AG09319 (cell line): ENCODE measurements at places on chromosomes 5 and 9.

DNA sequence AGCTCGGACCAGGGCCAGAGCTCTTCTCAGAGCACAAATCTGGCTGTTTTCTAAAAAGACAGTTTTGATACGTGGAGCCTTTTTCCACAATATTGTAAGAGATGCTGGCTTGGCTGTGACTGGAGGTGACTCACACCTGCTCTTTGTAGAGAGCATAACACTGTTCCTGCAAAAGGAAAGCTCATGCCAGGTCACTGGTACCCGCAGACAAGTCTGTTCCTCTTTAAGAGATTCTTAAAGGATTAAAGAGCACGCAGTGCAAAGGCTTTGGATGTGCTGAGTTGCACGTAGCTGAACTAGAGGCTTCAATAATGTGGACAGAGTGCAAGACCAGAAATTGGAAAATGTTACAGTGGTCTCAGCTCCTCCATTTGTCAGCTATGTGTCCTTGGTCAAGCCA, 19.0 kb downstream of the ACTL7B start:
- no peak for DNase-seq

DNA sequence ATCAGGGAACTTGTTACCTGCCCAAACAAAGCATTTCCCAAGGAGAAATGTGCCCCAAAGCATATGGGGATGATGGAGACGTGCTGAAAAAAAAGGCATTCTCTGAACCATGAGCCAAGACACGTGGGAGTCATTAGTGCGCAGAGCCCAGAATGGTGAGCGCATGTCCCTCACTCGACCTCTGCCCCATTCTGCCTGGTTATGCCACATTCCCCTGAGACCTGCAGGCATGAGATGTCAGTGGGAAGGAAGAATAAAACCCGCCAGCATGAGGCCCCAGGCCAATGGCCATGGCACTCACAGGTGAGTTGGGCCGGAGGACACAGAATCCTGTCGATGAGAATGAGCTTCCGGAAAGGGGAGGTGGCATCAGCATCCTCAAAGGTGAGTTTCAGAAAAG, 228.9 kb downstream of the CDK5RAP2 start:
- DNase-seq = no peak

GRCh38 chr5:60473654-60474053, 226.3 kb downstream of the DEPDC1B start:
- no peak for DNase-seq

DNA sequence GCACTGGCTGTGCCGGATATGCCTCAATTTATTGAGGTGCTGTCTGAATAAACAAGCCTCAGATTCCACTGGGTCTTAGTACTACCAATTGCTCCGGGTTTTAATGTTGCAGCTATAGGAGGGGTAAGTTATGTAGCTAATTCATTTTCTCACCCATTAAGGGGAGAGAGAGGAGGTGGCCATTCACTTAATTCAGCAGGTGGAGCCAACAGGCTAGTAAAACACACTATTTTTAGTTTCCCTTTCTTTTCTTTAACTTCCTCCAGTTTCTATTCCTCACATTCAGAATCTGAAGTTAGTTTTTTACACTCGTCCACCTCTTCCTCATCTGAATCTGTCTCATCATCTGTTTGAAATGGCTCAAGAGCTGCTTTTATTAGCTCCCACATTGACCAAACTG, 105.6 kb upstream of the CDH10 start:
- DNase-seq = no peak

GRCh38 chr5:94916619-94917018, 298.1 kb downstream of the SLF1 start:
- no peak for DNase-seq

GRCh38 chr5:106420102-106420501, 1250.6 kb downstream of the EFNA5 start:
- DNase-seq = no peak

- DNase-seq = no peak
Measured at GRCh38 chr5:90861843-90862586, 303.4 kb downstream of the ADGRV1 start.

DNA sequence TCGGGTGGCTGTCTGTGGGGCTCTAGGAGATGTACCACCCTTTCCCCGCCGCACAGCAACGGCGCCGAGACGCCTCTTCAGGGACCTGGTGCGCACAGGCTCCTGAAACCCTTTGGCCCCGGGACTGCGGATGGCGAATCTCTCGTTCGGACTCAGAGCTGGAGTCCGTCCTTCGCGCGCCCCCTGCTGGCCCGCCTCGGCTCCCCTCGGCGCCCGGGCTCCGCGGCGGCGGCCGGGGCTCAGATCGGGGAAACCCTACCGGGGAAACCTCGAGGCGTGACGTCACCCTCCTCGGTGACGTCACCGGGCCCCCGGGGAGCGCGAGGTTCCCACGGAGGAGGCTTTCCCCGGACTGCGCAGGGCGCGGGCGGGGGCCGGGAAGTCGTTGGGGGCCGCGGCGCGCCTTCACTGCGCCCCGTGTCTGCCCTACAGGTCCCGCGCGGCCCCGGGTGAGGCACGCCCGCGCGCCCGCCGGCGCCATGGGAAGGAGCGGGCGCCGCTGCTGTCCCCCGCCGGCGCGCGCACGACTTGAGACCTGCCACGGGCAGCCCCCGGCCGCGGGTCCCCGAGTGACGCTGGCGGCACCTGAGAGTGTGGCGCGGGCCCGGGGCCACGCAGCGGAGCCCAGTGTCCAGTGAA, 7.9 kb downstream of the PRR7 start:
- DNase-seq = no peak

DNA sequence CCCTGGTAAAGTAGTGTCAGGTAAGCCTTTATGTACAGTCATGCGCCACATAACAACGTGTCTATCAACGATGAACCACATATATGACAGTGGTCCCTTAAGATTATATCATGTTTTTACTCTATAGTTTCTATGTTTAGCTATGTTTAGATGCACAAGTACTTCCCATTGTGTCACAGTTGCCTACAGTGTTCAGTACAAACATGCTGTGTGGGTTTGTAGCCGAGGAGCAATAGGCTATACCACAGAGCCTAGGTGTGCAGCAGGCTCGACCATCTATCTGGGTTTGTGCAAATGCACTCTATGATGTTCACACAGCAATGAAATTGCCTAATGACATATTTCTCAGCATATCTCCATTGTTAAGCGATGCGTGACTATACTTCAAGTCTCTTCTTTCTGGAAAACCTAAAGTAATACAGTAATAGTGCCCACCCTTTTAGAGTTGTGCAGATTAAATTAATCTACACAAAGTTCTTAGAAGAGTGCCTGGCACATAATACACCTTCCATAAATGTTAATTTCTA, 295.9 kb downstream of the ARHGAP26 start:
- DNase-seq = no peak

DNA sequence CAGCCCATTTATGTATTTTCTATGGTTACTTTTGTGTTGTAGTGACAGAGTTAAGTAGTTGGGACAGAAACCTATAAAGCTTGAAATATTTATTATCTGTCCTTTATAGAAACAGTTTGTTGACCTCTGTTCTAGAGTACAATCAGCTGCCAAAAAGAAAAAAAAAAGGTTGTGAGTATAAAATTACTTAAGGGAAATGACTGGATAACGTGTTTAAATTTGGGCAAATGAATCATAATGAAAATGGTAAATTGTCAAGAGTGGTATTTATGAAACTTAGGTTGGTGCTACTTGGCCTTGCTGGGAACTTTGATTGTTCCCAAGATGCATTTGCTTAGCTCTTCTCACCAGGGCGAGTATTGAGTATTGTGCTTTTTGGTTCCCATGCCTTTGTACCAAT, 70.2 kb upstream of the IL6ST start:
- no peak for DNase-seq

DNA sequence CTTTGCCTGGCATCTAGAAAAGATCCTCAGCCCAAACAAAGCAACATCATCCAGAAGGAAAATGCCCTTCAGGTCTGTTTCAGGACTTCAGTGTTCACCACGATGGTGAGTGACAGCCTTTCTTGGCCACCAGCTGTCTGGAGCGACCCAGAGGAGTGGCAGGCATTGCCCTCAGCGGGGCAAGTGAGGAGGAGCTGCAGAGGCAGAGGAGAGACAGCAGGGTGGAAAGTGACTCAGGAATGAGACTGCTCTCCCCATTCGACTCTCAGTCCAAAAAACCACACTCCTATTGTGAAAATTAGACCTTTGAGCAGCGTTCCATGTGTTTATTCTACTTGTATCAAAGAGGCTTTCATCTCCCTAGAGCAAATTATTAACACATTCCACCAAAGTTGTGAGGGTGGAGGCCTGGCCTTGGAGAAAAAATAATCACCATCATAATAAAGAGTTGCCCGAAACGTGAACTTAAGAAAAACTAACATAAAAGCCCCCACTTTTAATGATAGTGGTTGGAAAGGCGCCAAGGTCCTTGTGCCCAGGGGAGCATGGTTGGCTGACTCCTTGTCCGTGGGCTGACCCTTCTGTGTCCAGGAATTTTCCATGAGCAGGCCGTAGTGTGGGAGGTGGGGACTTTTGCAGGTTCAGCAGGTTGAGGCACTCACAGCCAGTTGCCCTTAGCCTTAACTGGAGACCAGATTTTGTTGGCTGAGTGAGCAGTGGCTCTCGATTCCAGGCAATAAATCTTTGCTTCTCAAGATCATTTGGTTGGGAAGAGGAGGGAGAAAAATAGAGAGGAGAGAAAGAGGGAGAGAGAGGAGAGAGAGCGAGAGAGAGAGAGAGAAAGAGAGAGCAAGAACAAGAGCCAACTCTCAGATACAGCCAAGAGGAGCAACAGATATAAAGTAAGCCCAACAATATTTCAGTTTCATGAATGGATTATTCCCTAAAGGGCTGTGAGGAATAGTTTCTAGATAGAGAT, 125.9 kb upstream of the ANKRD55 start:
- no peak for DNase-seq

DNA sequence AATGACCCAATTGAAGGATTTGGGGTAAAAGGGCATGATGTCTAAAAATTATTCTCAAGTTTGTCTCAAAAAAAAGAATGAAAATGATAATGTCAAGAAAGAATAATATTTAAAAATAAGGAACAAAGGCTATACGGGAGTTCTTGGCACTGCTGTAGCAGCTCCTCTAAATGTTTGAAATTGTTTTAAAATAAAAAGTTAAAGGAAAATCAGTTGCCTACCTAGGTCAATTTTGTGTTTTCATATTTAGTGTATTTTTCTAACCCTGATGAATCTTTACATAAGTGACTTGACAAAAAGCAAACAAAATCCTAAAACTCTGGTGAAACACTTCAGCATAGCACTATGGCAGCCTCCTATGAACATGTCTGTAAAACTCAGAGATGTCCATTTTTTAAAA, 56.4 kb downstream of the ALDH1A1 start:
- DNase-seq = no peak

GRCh38 chr9:104302775-104303174, 201.3 kb upstream of the OR13F1 start:
- DNase-seq = no peak

- no peak for DNase-seq
Measured at GRCh38 chr5:134226441-134227192, 744 bp upstream of the PPP2CA start.

DNA sequence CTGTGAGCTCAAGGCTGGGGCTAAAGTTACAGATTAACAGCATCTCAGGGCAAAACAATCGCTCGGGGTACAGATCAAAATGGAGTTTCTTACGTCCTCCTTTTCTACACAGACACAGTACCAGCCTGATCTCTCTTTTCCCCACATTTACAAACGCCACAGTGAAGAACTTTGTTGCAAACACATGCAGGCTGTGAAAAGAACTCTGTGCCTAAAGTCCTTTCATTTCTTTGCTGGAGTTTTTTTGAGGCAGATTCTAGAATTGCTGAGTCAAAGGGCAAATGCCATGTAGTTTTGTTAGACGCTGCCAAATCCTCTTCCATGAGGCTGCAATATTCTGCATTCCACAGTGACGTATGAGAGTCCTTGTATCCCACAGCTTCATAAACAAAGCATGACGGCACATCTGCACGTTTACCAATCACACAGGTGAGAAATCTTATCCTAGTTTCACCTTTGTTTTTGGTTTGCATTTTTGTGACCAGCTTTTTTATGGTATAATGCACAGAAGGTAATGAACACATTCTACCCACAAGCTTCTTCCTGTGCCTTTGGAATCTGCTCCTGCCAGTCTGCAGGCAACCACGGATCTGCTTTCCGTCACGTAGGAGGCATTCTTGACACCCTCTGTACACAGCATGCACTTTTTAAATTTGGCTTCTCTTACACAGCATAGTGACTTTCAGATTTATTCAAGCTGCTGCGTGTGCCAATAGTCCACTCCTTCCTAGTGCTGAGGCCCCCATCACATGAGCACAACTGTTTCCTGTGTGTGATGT, 44.6 kb upstream of the LPCAT1 start:
- peak; percentile 58 for DNase-seq

- no peak for DNase-seq
Measured at GRCh38 chr9:85730916-85731630, 10.7 kb downstream of the AGTPBP1 start.

DNA sequence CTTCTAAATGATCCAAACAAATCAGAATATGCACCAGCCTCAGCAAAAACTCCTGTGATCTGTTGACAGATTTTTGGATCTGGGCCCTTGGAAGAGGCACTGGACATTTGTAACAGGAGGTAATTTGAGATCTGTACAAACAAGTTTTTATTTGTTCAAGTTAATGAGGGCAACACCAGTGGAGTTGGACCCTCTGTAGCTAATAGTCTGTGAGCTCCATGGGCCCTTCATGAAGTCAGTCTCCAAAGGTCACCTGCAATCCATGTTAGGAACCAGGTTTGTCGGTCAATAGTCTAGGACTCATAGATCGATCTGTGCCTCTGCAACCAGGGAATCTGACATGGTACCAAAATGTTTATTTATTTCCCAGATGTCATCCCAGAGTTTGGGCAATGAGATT, 40.9 kb downstream of the PAM start:
- no peak for DNase-seq

DNA sequence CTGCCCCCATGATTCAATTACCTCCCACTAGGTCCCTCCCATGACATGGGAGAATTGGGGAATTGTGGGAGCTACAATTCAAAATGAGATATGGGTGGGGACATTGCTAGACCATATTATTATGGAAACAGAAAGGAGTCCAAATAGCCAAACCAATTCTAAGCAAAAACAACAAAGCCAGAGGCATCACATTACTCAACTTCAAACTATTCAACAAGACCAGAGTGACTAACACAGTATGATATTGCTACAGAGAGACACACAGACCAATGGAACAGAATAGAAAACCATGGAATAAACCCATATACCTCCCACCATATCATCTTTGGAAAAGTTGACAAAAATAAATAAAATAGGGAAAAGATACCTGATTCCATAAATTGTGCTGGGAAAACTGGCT, 710.5 kb upstream of the CDH9 start:
- no peak for DNase-seq

DNA sequence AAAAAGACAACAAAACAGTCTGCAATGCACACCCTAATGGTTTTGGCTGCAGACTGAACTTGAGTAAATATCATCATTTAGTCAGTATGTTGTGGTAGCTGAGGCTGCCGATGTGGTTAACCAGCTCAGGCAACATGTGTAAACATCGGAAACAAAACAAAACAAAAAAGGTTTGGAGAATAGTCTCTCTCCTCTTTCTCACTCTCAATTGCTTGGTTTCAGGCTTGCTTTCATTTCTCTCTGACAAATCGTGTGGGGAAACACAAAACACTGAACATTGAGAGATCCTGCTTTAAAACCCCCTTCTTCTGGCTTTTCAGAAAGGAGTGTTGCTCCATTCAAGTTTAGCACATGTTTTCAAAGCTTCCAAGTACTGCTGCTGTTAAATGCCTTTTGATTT, 453.3 kb downstream of the BNC2 start:
- peak; percentile 89 for DNase-seq

GRCh38 chr9:130149654-130150286, 22.4 kb upstream of the NCS1 start:
- DNase-seq = no peak
